ENCODE measurements at places on chromosomes 11 and 22. TPM values are rescaled to one million over a fixed set of nuclear protein-coding genes. Genes with fewer than 3 reads are reported as not detected.

DNA sequence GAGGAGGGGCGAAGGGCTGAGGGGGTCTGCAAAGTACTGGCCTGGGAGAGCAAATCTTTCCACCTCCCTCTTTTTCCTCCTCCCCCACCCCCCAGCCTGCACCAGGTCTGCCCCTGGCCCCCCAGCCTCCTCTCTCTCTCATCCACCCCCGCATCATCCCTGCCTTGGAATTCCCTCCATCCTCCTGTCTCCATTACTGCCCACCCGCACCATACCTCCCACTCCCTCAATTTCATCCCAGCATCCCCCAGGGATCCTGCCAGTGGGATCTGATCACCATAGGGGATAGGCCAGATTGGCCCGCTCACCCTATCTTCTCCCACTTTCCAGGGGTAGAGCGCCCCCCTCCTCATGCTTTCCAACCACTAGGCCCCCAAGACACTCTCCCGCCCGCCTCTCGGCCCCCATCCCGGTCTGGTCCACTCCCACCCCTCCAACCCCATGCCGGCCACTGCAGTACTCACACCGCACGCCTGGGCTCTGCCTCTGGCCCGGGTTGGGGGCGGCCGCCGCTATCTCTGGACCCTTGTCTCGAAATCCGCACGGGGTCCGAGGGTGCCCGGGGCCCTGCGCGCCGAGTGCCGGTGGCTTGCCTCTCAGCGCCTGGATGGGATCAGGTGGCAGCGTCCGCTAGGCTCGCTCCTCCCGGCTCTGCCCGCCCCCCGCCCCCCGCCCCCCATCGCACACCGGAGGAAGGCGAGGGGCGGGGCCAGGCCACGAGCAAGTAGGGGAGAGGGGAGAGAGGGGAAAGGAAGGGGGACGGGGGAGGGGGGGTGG, at the start of gene GAL3ST3:
Gene GAL3ST3 (minus strand): TSS at position 615 of the 777 bp plus-strand sequence. CDS start 3,746 bp downstream, outside the sequence.
- DNase-seq, result no peak

DNA sequence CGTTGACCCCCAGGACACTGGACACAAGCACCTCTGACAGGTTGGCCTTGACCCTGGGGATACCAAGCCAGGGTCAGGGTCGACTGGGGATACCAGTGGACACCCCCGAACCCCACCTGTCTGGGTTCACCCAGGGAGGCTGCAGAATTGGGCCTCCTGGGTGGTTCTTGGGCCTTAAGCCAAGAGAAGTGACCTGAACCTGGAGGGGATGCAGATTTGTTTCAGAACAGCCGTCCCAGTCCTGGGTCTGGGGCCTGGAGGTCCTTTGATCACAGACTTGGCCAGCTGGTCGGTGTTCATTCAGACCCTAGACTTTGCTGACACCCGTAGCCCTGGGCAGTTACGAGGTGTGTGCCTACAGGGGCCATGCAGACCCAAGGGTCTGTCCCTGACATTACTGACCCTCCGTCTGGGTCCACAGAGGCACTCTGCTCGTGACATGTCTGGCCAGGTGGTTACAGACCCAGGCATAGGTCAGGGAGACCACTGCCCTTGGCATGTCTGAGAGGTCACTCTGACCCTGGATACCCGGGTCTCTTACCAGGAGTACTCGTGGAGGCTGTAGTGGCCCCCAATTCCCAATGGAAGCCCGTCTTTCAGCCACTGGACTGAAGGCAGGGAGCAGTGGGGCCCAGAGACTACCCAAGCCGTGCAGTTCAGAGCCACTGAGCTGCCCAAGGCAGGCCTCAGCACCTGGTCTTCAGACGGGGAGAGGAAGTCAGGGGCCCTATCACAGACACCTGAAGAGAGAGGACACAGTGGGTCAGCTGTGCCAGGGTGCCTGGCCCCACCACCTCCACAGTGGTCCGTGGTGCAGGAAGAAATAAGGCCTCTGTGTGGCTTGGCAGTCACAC, 6.4 kb downstream of the SIGIRR start:
- no peak for DNase-seq

GRCh38 chr11:73818846-73819245, 31.2 kb downstream of the MRPL48 start:
- no peak for DNase-seq

DNA sequence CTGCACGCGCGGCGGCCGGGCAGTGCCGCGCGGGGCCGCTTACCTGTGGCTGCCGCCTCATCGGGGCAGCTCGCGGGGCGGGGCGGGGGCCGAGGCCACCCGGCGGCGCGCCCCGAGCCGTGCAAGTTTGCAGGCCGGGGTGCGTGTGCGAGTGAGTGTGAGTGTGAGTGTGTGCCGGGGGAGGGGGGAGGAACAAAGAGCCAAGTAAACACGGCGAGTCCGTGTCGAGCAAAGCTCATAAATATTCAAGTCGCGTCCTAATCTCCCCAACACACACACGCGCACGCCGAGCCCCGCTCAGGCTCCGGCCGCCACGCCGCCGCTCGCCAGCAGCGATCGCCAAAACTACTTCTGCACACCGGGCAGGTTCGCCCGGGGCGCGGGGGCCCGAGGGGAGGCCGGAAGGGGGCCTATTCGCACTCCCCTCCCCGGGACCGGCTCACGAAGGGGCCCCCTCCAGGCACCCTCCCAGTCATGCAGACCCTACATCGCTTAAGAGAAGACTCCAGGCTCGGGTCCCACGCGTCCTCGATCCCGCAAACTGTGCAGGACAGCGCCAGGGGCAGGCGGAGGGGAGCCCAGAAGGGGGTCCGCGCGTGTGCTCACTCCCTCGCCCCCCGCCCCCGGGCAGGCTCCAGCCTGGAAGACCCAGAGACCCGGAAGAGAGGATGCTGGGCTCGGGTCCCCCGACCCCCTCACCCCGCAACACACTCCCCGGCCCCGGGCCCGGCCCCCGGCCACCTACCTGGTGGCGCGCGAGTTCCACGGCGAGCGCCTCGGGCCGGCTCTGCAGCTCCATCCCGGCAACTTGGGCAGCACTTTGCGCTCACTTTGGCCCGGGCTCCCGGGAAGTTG, 827 bp downstream of the PHF21B start:
- DNase-seq, result no peak

GRCh38 chr22:50245214-50246072, 620 bp upstream of the TUBGCP6 start:
- no peak for DNase-seq

BAIAP2L2 gene
- total RNA-seq, result not detected

KRTAP5-9 gene
- total RNA-seq, result not detected

ELF5 gene
- not detected for total RNA-seq

DSCAML1 gene
- 0.21 TPM for total RNA-seq

All from thoracic aorta (tissue), 2 donors.